ENCODE measurements at places on chromosomes 3 and 15.

GRCh38 chr15:101642361-101642760 lies 9.8 kb downstream of the TM2D3 start:
- no peak for DNase-seq

DNA sequence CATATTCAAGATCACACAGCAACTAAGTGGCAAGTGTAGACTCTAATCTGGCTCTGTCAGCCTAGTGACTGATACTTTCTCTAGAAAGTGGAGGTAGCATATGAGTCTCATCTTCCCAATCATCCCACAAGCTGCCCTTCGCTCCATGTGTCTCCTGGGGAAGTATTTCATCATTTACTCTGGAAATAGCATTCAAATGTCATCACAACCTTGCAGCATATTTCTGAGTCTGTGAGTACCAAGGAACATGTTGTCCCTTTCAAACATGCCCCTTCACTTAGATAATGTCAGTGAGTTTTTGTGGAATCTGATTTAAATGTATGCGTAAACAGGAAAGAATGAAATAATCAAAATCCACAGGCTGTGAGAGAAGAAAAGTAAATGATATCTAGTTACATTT lies 322.9 kb downstream of the SLC9A9 start:
- DNase-seq, result no peak

DNA sequence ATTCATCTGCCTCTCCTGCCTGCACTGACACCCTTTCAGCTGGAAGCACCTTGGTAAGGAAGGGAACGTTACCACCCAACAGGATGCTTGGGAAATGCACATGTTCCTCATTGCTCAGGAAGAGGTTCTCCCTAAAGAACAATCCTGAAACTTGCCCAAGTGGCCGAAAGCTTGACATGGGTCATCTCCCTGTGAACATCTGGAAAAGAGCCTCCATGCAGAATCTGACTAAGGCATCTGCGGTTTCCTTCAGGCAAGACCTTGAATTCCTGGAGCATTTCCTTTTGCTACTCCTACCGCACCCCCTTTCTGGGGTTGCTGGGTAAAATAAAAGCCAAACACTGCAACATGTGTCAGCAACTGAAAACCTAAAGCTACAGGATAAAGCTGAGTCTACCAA lies 68.7 kb upstream of the SNRK start:
- no peak for DNase-seq

GRCh38 chr3:161890147-161890625 lies 393.6 kb downstream of the OTOL1 start:
- DNase-seq, result no peak

GRCh38 chr3:120203016-120203415 lies 82.0 kb downstream of the GPR156 start:
- DNase-seq, result no peak

DNA sequence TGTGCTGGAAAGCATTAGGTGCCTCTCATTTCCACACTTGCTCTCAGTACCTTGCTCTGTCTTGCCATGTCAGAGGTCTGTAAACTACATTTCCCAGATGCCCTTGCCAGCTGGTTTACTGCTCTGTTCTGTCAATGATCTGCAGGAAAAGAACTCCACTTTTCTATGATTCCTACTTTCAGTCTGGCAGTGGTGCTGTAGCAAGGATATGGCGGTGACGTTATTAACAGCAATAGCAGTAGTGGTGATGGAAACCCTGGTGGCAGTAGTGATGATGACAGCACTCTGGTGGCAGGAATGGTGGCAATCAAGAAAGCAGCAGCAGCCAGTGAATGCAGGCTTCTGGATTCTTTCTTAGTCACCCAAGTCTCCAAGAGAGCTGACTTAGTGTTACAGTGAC lies 665.2 kb downstream of the DIPK2A start:
- no peak for DNase-seq

DNA sequence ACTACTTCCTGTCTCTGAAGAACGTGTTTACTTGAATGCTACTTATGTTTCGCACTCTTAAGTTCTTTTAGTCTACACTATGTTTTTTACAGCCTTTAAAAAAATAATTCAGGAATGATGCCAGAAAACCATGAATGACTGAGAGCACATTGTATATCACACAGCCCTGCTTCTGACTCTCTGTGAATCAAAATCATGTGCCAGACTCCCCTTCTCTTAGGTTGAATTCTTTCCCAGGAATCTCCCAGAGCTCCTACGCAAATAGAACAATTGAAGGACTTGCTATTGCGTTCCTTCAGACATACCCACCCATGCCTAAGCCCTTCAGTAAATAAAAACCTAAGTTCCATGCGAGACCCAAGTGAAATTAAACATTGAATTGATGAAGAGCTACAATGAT lies 782.0 kb upstream of the ALCAM start:
- DNase-seq, result no peak

DNA sequence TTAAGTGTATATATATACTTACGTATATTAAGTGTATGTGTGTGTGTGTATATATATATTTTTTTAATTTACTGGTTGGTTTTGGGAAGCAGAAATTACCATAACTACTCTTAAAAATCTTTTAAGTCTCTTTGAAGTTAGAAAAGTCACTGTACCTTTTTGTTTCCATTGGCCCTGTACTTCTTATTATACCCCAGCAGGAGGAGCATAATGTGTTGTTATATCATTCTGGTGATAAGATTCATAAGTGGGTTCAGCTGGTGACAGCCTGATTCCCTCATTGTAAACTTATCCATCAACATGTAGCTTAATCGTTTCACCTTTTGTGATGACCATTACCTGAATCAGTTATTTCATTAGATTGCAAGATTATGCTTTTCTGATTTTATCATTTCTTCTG lies 30.8 kb downstream of the MLH1 start:
- DNase-seq, result no peak

GRCh38 chr3:126607214-126607908 lies 47.6 kb downstream of the TXNRD3 start:
- no peak for DNase-seq

GRCh38 chr3:14458434-14459275 lies 56.2 kb downstream of the SLC6A6 start:
- no peak for DNase-seq

- DNase-seq, result no peak
These were observed 138.7 kb downstream of the KLF13 start for GRCh38 chr15:31465083-31465955.

GRCh38 chr3:77081240-77081661 lies 41.4 kb downstream of the ROBO2 start:
- DNase-seq, result no peak

DNA sequence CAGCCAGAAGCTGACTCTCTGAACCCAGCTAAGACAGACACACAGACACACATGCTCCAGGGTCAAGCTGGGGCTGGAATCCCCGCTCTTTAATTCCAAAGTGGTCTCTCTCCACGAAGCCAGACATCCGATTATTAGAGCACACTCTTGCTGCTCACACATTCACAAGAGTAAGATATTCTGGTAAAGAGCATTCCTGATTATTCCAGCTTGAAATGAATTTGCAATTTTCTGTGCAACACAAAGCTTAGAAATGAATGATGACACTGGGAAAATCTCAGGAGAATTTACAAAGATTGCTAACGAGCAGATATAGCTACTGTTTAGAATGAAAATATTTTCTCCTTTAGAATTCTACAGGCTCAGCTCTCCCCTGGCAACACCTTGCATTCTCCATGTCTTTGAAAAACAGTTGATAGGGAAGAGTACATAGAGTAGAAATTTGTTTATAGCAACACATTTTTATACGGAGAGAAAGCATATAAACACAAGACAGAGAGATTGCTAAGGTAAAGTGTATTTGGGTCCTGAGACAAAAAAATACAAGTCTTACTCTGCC lies 80.6 kb upstream of the EIF1B start:
- no peak for DNase-seq

- DNase-seq, result no peak
These were observed 415.7 kb downstream of the PLCL2 start for GRCh38 chr3:17300441-17300840.

- no peak for DNase-seq
These were observed 1076.8 kb downstream of the TUSC7 start for GRCh38 chr3:117786349-117786748.

- no peak for DNase-seq
These were observed 30.7 kb downstream of the LRTM1 start for GRCh38 chr3:54897028-54897711.

- no peak for DNase-seq
These were observed 2.2 kb downstream of the TAGLN3 start for GRCh38 chr3:112000966-112001365.

DNA sequence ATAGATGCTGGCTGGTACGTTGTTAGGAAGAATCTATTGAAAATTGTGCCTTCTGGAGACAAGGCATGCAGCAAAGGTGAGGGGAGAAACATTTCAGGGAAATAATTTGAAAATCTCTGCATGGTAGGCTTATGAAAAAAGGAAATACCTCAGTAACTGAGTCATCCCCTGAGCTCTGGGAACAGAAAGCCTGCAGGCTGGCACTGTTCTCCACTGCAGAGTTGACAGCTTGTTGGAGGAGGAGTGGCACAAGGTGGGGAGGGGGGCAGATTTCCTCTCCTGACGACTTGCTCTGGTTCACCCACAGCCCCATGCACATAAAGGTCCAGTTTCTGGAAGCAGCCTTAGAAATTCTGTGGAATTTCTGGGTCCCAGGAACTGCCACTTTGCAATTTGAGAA lies 179.4 kb downstream of the ABHD5 start:
- DNase-seq, result no peak

- DNase-seq, result no peak
These were observed 119.5 kb upstream of the SNRPN start for GRCh38 chr15:24835301-24835700.

DNA sequence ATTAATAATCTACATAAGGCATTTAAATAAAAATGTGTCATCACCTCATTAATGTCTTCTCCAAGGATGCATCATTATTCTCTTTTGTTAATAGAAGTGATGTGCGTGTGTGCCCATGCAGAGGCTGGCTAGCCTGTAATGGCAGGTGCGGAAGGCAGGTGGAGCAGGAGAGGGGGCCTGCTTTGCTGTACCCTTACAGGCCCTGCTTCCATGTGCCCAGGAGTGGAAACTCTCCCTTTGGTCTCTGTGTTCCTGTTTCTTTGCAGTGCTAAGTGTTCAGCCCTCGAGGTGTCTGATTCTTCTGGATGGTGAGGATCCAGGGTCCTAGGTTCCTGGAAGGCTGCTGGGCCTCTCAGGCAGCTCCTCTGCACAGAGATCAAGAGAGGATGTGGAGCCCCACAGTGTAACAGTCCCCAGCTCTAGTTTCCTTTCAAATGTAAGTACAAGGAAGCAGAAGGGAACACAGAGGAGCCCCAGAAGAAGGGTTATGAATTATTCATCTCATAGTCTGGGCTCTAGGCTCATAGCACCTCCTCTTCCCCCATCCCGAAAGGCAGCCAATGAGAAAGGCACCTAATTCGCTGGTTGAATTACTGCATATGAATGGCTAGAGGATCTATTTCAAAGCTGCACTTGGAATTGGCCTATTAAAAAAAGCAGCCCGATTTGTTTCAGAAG lies 39.2 kb upstream of the AGBL1 start:
- no peak for DNase-seq

GRCh38 chr3:125644036-125645005 lies 49.0 kb upstream of the OSBPL11 start:
- no peak for DNase-seq

- no peak for DNase-seq
These were observed 52.1 kb downstream of the TFG start for GRCh38 chr3:100761211-100761942.

GRCh38 chr3:184354121-184354728 lies 7.2 kb downstream of the CLCN2 start:
- peak; percentile 65 for DNase-seq

DNA sequence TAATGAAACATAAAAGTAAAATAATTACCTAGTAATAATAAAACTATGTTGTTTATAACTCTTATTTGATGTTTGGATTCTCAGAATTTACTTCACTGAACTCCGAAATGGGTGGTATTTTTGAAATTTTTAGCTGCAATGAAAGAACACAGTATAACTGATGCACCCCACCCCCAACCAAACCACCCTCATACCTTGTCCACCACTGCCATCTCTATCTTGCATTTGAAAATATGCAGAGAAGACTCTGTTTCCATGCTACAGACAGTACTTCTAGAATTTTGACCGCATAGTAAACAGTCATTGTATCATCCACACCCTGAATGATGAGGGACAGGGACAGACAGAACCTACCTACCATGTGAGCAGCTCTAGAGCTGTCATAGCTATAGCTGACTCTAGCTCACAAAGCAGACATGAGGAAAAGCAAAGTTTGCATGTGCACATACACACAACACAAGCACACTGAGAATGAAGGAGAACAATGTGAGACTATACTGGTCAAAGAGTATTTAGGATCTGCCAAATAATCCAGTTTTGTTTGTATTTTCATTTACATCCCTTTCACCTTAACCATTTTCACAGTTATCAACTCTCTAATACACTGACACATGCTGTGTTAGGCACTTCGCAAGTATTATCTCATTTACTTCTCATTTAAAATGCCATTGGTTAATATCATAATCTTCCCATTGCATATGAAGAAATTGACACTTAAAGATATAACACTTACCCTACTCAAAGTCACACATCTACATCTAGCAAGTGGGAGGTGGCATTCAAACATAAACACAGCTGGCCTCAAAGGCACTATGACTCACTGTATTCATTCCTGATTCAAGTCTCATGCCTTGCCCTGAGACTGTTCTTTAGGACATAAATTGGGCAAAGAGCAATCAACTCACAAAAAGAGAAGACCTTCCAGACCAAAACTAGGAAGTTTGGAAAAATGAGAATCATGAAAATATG lies 1014.7 kb upstream of the CFAP20DC start:
- no peak for DNase-seq

DNA sequence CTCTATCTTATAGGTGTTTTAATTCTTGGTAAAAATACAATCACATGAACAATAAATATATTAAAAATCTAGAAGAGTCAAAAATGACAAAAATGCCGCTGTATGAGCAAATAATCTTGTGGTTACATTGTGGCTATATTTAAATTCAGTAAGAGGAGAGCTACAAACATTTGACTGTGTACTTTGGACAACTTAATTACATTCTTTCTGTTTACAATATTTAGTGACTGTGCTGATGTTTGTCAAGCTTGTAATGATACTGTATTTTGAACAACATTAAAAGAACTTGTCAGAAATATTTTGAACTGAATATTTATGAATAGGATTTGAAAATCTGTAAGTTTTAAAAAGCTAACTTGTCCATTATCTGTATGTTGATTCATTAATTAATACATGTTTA lies 598.3 kb downstream of the SI start:
- DNase-seq, result no peak

DNA sequence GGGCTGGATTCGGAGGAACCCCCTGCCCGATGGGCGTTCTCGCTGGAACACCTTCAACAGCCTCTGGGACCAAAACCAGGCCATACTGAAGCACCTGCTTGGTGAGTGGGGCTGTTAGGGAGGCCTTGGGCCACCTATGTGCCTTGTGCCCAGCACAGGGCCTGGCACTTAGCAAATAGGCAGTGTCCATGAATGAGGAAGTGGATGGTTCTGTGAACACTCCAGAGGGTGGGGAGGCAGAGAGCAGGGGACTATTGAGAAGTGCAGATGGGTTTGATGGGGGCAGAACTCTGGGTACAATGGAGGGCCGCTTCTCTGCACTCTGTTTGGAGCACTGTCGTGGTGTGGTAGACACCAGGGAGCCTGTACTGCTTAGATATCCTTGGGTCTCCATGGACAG lies 1.5 kb downstream of the ECE2 start:
- no peak for DNase-seq

GRCh38 chr3:175107231-175107630 lies 248.1 kb downstream of the NAALADL2 start:
- no peak for DNase-seq

Data from stimulated activated CD4-positive, alpha-beta T cell treated with anti-CD3 and anti-CD28 coated beads, Interleukin-4, amount 100 ng/mL, for 48 hours (primary cell).